Kasumi-1 (cell line): ENCODE measurements at places on chromosomes 1 and 21.

GRCh38 chr1:32963746-32964460 lies 706 bp downstream of the RNF19B start:
- DNase-seq: peak; percentile 50

- DNase-seq: no peak
These were observed 49.2 kb downstream of the UMODL1 start for GRCh38 chr21:42120101-42120902.

DNA sequence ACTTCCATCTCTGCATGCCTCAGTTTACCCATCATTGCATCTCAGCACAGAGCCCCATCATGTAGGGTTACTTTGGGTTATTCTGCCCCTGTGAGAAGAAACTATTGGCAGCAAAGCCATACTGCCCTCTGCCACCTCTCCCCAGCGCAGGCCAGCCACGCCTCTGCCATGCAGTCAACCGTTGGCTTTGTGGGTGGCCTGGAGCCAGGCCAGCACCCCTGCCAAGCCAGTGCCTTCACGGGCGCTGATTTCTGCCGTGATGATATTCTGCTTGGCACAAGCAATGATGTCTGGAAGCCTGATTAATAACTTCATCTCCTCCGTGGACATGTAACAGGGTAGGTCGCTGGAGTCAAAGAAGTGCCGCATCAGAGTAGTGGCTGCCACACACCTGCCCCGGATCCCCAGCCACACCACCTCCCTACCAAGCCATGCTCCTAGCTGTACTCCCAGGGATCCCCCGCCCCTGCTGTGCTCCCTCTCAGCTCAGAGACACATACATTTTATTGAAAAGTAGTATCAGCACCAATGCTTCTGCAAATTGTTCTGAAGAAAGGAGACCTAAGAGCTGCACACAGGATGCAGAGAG lies 15.0 kb upstream of the CEP85 start:
- no peak for DNase-seq

DNA sequence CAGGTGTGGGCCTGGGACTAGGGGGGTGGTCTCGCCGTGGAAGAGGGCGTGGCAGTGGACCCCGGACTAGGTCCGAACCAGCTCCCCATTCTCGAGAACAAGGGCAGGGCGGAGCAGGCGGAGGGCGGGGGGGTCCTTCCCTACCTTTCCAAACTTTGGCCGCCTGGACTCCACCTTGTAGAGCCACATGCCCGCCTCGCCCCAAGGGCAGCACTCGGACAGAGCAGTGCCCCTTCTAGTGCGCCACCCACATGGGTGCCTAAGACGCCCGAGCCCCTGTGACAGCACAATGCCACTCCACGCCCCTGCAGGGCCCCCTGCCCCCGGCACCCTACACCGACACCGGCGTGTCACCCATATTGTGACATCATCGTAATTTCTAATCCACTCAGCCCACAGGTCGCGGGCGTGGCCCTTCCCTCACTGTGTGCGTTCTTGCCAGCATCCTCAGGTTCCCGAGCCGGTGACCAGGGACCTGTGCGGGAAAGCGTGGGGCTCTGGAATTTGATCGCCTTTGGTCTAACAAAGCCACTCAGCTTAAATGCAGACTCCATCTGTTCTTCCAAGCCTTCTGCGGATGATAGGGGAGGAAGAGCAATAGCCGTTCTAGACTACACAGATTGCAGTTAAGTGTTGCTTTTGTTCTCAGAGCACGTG lies 553 bp upstream of the STMN1 start:
- no peak for DNase-seq

DNA sequence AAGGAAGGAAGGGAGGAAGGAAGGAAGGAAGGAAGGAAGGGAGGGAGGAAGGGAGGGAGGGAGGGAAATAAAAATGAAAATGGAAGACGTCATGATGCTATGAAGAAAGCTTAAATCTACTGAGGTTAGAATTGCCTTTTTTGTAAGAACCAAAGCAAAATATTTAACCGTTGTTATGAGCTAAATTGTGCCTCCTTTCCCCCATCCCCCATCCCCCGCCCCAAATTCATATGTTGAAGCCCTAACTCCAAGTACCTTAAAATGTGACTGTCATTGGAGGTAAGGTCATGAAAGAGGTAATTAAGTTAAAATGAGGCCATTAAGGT lies 80.1 kb upstream of the CXADR start:
- DNase-seq: no peak

GRCh38 chr1:78492386-78492950 lies 1.7 kb downstream of the PTGFR start:
- DNase-seq: no peak
